ENCODE measurements at places on chromosomes 2 and 18.

- DNase-seq, result no peak
Observed at GRCh38 chr18:31302991-31303390, 15.0 kb upstream of the DSG1 start.

- no peak for DNase-seq
Observed at GRCh38 chr18:71105078-71105819, 816.4 kb downstream of the SOCS6 start.

DNA sequence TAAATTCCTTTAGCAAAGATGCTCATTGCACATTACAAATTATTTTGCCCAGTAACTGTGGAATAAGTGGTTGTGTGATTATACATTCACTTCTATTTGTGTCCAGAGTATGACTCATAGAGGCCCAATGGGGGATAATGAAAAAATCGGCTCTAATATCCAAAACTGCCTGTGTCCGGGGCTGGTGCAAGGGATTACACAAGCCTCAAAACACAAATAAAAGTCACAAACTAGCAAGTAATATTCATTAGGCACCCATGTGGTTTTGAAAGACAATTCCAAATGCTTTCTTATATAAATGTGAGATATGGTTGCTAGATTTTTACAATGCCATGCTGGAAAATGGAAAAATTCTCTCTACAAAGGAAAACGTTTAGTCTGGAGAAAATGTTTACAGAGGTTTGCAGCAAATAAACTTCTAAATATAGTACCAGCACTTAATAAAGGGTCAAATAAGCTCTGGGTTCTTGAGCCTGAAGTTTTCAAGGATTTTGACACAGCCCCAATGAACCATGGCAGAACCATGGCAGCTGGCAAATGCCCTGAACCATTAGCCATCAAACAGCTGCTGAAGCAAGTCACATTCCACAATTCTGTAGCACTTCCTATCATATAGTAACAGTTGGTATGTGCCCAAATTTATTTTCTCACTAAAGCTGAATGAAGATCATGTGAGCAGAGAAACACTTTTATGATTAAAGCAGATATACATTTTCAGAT lies 40.5 kb downstream of the IRS1 start:
- no peak for DNase-seq

DNA sequence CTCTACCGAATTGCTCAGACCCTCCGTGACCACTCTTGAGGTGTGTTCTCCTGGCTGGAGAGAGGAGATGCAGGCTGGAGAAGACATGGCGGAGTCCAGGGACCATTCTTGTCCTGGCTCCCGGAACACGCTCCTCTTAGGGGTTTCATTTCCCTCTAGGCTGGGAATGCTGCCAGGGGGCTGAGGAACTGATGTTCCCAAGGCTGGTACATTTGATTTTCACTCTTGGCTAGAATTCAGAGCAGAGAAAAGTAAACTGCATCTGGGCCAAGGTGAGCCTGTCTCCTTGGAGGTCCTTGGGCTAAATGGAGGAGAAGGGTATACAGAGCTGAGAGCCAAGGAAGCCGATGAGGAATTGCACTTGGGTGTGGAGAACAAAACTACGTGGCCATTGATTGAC lies 28.2 kb upstream of the LBH start:
- DNase-seq, result no peak

- no peak for DNase-seq
Observed at GRCh38 chr2:177872286-177872685, 200.3 kb downstream of the PDE11A start.

- DNase-seq, result no peak
Observed at GRCh38 chr18:8776013-8776943, 70.9 kb downstream of the MTCL1 start.

DNA sequence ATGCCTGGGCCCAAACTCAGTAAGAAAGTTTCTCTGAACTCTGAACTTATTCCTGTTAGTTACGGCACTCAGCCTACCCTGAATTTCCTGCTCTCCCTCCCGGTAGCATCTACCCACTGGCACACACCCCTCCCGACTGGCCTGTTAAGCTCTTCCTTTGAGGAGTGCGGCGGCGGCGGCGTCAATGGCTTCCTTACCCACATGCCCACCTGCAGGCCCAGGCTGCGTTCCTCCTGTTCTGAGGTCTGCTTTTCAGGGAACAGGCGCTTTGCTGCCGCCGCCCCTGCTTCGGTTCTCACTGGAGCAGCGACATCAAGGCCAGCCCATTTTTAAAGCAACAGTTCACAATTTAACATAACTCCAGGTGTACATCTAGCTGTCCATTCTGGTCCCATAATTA lies 432.4 kb downstream of the DCDC2C start:
- DNase-seq, result no peak

DNA sequence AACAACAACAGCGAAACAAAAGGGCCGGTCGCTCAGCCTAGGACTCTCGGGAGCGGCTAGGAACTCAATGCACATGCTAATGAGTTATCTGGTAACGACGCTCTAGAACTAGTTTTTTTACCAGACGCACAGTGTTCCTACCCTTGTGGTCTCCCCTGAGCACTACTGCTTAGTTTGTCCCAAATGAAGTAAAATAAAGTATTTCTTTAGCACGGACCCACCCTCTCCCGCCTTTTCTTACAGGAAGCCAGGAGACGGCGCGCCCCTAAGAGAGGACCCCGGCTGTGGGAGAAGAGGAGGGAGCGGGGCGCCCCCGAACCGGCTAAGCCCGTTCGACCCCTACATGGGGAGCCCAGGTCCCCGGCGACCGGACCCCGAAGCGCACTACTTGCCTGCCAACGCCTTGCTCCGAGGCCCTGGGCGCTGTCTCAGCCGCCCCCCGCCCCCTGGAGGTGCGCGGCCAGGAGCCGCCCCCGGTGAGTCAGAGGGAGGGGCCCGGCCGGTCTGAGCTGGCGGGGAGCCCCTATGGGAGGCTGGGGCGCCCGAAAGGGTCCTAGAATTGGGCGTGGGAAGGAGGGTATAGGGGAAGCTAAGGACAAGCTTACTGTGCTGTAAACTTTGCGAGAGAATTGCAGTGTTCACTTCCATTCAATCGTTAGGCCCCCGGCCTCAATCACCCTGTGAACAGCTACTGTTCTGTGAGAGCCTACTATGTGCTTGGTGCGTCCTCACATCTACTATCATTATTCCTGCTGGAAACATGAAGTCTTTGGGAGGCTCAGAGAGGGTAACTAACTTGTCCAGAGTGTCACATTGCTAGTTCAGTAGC lies 3.6 kb upstream of the CAPG start:
- DNase-seq, result no peak

DNA sequence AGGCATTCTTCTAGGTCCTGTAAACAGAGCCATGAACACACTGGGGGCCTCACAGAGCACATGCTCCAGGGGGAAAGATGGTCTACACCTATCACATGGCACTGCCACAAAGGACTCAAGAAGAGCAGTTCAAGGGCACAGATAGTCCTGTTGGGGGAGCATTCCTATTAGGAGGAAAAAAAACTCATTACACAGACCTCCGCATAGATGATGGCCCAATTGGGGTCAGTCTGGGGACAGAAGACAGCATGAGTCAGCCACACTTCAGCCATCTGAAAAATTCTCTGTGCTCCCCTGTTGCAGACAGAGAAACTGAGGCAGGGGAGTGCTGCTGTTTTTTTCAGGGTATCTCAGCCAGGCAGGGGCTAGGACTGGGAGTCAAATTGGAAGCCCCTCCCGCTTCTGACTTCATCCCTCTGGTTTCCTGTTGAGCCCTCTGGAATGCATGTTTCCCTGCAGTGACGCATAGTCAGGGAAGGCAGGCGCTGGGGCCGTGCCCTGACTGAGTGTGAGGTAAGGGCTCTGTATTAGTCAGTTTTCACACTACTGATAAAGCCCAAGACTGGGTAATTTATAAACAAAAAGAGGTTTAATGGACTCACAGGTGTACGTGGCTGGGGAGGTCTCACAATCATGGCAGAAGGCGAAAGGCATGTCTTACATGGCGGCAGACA lies 67.9 kb downstream of the RHOB start:
- no peak for DNase-seq

DNA sequence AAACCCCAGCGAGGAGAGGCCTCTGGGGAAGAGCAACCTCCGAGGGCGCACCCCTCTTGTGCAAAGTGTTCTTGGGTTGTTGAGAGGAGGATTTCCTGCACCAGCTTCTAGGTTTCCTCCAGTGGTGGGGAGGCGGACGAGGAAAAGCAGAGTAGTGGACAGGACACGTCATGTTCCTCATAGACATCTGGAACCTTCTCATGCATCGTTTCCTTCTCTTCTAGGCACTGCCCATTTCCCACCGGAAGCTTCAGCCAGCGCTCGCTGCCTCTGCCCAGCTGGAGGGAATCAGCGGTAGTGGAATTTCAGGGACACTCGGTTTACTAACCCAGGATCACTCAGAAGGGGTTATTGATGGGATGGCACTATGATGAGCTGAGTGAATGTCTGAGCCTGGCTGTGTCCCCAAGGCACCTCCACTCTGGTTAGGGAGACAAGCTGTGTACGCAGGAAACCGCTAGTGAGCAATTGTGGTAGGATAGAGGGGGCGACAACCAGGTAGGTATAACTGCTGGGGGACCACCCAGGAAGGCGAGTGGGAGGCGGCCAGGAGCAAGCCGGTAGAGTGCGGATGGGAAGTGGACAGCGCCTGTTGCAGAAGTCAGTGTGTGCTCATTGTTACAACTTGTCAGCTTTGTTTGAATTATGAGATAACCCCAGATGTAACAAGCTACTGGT lies 960 bp upstream of the APOB start:
- no peak for DNase-seq

DNA sequence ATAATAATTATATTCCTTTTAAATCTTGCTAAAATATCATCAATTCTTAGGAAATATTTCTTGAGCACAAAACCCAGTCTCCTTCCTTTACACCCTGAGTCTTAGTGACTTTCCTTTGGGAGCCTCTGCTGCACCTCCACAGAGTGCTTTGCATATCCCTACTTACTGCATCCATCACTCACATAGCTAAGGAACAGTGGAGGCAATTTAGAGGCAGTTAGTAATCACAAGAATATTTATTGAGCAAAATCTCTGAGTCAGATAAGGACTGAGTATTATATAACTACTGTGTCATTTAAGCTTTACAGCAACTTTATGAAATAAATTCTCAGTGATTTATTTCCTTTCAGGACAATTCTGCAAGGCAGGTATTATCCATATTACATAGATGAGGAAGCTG lies 327.7 kb downstream of the TMX3 start:
- DNase-seq, result no peak

DNA sequence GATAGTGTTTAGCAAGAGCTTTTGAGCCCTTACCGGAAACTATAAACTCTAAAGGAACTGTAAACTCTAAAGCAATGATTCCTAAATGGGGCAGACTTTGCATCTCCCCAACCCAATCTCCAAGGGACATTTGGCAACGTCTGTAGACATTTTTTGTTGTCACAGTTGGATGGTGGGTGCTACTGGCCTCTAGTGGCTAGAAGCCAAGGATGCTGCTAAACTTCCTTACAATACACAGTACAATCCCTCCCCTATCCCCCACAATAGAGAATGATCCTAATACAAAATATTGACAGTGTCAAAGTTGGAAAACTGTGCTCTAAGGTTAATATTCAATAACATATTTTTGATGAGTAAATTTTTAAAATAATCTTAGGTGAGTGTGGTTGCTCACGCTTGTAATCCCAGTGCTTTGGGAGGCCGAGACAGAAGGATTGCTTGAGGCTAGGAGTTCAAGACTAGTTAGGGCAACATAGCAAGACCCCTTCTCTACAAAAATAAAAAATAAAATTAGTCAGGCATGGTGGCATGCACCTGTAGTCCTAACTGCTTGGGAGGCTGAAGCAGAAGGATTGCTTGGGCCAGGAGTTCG lies 66.7 kb downstream of the PTPN4 start:
- no peak for DNase-seq

DNA sequence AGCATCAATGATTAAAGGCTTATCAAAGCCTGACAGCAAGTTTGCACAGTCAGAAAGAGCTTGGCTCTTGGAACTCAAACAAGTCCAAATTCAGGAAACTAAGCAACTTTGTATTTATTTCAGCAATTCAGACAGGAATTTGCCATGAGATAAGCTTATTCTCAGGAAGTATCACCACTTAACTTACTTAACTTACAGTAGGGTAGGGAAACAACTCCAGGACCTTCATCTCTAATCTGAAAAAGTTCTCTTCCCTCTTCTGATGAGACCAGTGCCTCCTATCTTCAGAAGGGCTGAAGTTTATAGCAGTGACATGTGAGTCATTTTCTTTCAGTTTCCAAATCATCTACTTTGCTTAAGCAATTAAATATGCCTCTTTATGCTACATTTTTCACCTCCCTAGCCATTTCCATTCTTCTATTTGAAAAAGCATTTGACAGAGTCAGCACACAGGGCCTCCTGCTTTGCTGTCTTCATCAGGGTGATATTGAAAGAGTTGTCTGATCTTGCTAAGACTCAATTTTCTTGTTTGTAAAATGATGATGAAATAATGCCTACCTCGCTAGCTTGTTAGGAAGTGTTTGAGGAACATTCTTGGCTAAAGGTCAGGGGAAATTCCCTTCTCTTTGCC lies 389.5 kb downstream of the RND3 start:
- no peak for DNase-seq

DNA sequence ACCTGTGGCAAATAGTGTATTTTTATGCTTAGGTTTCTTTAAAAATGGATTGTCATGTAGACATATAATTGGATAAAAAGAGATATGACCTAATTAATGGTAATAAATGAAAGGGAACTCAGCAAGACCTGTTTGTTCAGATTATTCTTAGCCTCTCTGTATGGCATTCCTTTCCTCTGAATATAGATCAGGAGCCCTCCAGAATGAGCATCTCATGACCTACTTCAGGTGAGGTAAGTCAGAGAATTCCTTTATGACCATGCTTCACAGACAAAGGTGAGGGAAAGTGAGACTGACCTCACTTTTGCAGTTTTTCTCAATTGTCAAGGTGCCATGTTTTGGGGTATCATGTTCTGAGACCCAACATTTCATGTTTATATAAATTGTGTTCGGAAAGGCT lies 1744.3 kb upstream of the PIK3C3 start:
- no peak for DNase-seq

- DNase-seq, result no peak
Observed at GRCh38 chr18:54204883-54205282, 19.6 kb downstream of the MBD2 start.

- no peak for DNase-seq
Observed at GRCh38 chr2:60559880-60560279, 6.4 kb upstream of the BCL11A start.

DNA sequence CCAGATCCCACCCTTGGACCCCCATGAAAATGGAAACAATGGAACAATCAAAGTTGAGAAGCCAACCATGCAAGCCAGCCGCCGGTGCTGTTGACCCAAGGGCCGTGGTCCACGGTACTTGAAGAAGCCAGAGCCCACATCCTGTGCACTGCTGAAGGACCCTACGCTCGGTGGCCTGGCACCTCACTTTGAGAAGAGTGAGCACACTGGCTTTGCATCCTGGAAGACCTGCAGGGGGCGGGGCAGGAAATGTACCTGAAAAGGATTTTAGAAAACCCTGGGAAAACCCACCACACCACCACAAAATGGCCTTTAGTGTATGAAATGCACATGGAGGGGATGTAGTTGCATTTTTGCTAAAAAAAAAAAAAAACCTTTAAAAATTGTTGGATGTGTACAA lies 26.5 kb upstream of the TXNDC2 start:
- no peak for DNase-seq

GRCh38 chr2:120735746-120736170 lies at the start of gene GLI2:
Gene GLI2, plus strand, starts transcription at chr2:120735868. Its CDS starts 61,453 bp downstream, at chr2:120797321.
- peak; percentile 71 for DNase-seq

GRCh38 chr2:45812011-45812500 lies 160.6 kb downstream of the PRKCE start:
- DNase-seq, result no peak

GRCh38 chr2:168916331-168916675 lies 15.2 kb downstream of the G6PC2 start:
- DNase-seq, result peak; percentile 62

- peak; percentile 19 for DNase-seq
Observed at GRCh38 chr18:49907346-49907929, 94.1 kb upstream of the ACAA2 start.

All from NCI-H1105 (cell line).